Urinary bladder (tissue), 4 donors: ENCODE measurements at places on chromosomes 11 and 22.

DNA sequence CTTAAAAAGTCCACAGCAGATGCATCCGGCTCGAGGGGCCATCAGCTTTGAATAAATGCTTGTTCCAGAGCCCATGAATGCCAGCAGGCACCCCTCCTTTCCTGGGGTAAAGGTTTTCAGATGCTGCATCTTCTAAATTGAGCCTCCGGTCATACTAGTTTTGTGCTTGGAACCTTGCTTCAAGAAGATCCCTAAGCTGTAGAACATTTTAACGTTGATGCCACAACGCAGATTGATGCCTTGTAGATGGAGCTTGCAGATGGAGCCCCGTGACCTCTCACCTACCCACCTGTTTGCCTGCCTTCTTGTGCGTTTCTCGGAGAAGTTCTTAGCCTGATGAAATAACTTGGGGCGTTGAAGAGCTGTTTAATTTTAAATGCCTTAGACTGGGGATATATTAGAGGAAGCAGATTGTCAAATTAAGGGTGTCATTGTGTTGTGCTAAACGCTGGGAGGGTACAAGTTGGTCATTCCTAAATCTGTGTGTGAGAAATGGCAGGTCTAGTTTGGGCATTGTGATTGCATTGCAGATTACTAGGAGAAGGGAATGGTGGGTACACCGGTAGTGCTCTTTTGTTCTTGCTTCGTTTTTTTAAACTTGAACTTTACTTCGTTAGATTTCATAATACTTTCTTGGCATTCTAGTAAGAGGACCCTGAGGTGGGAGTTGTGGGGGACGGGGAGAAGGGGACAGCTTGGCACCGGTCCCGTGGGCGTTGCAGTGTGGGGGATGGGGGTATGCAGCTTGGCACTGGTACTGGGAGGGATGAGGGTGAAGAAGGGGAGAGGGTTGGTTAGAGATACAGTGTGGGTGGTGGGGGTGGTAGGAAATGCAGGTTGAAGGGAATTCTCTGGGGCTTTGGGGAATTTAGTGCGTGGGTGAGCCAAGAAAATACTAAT is 1.9 kb downstream of the NEAT1 start:
- DNase-seq = no peak

GRCh38 chr11:30605036-30605605 is 19.0 kb upstream of the MPPED2 start:
- DNase-seq = no peak

- no peak for DNase-seq
These were observed 24.4 kb downstream of the SHANK3 start for GRCh38 chr22:50696799-50697561.

GRCh38 chr11:118705111-118705741 is 25.8 kb upstream of the TREH start:
- no peak for DNase-seq

GRCh38 chr11:79708319-79708932 is 267.6 kb upstream of the TENM4 start:
- no peak for DNase-seq

DNA sequence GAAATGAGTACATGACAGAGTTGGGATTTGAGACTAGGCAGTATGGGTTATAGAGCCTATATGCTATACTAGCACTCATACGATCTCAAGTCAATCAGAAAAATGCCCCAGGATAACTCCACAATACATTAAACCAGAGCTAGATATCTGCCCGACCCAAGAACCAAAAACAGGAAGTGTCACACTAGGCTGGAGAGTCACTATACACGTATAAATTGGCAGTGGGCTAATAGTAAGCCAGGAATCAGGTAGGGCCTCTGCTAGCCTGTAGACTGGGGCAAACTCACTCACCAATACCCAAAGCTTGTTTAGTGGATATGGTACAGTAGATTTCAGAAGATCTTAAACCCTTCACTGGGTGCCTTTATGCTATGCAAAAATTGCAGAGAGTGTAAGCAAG is 16.2 kb upstream of the EIF4G2 start:
- DNase-seq = no peak

DNA sequence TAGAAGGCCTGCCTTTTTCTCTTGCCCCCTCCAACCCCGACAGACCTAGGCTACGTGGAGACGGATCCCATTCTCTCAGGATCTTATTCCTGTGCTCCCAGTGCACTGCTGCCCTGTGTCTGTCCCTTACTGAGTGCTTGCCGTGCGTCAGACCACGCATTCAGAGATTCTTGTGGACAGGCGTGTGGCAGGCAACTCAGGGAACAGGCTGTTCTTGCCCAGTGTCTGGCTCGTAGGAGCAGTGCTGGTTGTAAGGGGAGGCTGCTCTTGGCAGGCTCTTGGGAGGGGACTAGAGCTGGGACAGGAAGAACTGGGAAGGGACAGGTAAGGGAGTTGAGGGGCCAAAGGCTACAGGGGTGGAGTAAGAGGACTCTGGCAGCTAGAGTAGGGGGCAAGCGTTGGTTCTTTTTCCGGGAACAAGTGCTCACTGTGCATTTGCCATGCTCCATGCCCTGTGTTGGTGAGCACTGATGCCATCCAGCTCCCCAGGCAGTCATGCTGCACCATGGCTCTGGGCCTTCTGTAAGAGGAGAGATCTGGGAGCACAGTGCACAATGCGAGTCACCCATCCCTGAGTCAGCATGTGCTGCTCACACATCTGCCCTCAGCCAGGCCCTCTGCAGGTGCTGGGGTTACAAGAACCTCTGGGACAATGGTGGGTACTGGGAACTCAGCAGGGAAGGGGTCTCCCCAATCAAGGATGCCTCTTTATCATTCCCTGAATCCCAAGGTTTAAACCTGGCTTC is 119.1 kb downstream of the TBC1D22A start:
- no peak for DNase-seq

- no peak for DNase-seq
These were observed 44.3 kb downstream of the EIF3F start for GRCh38 chr11:8031248-8032115.

GRCh38 chr22:24389680-24390079 is 37.7 kb upstream of the ADORA2A start:
- no peak for DNase-seq
